ENCODE measurements at places on chromosomes 2 and 18.
A peak's percentile ranks its signal among the peaks of the same experiment; 100 is the strongest.

GRCh38 chr2:48250943-48251342, 279.0 kb upstream of the STON1 start:
- DNase-seq: no peak

GRCh38 chr2:15939556-15939853, 845 bp upstream of the MYCN start:
- DNase-seq: no peak

DNA sequence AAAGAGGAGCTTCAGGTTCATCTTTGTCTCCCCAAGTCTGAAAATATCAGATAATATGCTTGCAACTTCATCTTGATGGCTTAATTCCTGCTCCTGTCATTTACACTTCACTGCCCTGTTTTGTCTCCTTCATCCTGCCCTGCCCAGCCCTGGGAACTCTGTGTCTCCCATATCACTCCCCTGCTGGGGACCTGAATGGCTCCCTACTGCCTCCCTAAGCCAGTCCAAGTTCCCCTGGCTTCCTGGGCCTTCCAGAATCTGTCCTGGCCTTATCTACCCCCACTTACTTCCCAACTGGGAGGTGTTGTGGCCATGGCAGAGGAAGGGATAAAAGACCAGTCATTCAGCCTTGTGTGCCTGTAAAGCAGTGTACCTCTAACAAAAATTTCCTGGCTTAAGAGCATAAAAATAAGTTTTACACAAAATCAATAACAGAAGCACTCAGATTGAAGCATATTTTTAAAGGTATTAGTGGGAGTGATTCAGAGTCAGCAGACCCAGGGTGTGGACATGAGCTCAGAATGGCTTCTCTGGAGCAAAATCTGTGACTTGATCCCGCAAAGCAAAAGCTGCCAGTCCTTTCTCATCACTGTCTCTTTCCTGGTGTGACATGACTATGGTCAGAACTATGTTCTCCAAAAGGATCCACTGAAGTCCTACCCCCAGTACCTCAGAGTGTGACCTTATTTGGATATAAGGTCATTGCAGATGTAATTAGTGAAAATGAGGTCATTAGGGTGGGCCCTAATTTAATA, 59.1 kb downstream of the INO80C start:
- DNase-seq: no peak

GRCh38 chr2:23564615-23564960, 179.6 kb downstream of the KLHL29 start:
- no peak for DNase-seq

- no peak for DNase-seq
Observed at GRCh38 chr2:62569907-62570841, 64.2 kb upstream of the TMEM17 start.

GRCh38 chr2:174635776-174636404, 38.3 kb upstream of the WIPF1 start:
- no peak for DNase-seq

DNA sequence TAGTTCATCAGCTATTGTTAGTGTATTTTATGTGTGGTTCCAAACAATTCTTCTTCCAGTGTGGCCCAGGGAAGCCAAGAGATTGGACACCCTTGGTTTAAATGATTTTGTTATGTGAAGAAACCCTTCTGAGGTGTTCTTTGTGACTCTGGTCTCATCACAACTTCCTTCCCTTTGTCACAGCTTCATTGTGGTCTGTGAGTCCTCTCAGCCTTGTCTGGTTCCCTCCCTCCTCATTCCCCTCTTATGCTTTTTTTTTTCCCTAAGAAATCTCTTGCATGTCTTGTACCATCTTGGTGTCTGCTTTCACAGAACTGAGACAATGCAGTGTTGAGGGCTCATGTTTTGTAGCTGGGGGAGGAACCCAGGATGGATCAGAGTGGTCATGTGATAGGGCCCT, 118.9 kb downstream of the TMEM182 start:
- no peak for DNase-seq

GRCh38 chr2:46748735-46749531, 166.7 kb downstream of the MCFD2 start:
- DNase-seq: no peak

- DNase-seq: peak; percentile 71
Observed at GRCh38 chr2:150485114-150485870, 2.2 kb downstream of the RND3 start.

- DNase-seq: peak; percentile 82
Observed at GRCh38 chr18:79857082-79857671, 59.4 kb downstream of the KCNG2 start.

DNA sequence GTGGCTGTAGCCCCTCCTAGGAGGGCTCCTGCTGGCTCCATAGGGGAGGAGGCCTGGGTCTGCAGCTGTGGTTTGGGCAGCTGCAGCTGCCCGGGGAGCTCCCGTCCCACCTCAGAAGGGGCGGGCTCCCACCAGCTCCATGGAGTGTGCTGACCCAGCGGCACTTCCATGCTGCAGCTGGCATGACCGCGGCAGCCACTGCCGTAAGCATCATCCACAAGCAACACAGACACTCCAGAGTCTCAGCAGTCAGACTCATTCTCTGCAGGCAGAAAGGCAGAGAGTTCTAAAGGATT, 660.1 kb upstream of the RAB6C start:
- no peak for DNase-seq

- no peak for DNase-seq
Observed at GRCh38 chr2:27088634-27089033, 2.1 kb downstream of the KHK start.

DNA sequence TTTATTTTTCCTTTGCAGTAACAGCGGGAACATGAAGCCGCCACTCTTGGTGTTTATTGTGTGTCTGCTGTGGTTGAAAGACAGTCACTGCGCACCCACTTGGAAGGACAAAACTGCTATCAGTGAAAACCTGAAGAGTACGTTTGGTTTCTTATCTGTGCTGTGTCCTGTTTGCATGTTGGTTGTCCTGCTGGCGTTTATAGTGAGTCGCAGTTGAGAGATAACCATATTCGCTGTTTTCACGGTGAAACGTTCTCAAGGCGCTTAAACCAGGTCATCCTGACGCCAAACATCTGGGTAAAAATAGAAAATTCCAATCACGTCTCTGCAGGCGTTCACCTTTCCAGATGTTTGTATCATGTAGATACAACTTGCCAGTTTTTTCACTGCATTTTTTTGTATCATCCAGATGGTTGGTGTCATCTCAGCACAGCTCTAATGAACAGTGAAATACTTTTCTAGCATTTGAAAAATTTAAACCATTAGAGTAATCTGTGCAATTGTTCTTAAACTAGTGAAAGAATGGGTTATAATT, 21.2 kb downstream of the CLUL1 start:
- no peak for DNase-seq

- peak; percentile 2 for DNase-seq
Observed at GRCh38 chr2:48600204-48600813, 17.3 kb upstream of the GTF2A1L start.

DNA sequence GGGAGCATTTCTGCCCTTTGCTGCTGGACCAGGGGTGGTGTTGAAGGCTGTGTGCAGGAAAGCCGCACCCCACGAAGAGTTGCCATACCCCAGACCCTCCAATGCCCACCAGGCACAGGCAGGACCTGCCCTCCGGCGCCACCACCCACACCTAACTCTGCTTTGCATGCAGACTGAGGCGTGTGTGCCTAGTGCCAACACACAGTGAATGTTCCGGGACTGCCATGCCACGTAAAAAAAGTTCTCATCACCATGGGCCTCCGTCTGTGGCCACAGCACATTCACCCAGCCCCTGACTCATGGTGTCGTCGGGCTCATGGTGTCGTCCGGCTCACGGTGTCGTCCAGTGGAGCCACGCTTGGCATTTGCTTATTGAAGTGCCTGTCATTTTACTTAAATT, 184.9 kb upstream of the RAB6C start:
- no peak for DNase-seq

DNA sequence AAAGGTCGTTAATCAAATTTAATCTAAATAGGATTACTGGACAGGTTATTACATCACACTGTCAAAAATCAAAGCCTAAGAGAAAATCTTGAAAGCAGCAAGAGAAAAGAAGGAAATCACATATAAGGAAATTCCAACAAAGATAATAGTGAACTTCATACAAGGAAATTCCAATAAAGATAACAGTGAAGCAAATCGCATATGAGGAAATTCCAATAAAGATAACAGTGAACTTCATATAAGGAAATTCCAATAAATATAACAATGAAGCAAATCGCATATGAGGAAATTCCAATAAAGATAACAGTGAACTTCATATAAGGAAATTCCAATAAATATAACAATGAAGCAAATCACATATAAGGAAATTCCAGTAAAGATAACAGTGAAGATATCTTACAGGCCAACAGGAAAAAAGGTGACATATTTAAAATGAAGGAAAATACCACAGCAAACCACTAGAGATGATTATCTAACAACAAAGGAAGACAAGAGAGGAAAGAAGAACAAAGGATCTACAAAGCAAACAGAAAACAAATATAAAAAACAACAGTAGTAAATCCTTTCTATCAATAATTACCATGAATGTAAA, 787.7 kb downstream of the CCDC85A start:
- DNase-seq: no peak

- no peak for DNase-seq
Observed at GRCh38 chr2:230218421-230218820, 1.4 kb downstream of the SP110 start.

DNA sequence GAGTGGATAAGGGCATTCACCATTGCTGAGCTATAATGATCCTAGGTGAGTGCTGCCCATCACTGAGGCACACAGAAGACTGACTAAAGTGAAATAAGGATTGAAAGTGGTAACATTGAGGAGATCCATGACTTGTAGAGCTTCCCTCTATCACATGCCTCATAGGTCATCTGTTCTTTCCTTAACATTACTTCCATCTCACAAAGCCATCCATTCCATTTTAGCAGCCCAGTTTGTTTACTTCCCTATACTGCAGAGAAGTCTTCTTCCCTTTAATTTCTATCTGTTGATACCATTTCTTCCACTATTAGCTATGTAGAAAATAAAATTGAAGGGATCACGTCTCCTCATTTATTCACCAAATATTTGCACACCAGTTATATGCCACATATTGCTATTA, 32.1 kb downstream of the ME2 start:
- no peak for DNase-seq

DNA sequence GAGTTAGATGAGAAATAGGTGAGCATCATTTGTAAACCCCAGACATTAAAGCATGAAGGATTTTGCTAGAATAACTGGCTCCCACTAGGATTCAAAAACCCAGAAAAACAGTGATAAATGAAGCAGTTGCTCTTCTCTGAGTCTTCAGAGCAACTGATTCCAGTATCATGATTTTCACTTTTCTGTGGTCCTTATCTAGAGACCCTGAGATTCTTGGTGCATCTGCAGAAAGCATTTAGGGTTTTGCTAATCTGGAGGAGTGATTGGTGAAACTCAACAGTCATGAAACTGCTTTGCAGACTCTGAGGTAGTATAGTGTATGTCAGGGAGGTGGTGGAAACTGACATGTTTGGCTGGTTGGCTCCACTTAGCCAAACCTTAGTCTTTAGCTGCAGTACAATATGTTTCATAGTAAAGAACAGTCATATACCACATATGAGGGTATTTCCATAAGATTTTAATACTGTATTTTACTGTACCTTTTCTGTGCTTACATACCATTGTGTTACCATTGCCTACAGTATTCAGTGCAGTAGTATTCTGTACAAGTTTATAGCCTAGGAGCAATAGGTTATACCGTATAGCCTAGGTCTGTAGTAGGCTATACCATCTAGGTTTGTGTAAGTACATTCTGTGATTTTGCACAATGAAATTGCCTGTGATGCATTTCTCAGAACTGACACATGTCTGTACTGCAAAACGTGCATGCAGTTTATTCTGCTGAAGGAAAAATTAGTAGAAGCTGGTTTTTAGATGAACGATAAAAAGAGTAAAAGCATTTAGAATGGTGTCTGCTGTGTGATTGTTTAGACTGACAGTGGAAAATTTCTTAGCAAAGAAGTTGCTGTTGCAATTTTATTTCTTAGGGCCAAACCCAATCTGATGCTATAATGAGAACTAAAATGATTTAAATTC, 23.8 kb downstream of the EML4 start:
- DNase-seq: no peak

DNA sequence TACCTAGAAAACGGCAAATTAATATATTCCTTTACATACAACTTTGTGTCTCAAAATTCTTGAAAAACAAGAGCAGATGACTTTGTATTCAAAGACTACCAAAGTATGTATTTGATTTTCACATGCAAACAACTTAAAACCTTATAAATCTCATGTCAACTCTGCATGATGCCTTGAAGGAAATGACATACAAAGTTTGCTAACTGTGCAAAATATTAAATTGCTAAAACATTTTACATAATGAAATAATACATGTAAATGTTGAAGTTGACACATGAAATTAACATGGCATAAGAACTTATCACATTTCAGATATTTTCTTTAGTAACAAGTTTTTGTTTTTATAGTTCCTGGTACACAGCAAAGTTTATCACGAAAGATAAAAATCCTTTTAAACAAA, 20.8 kb upstream of the C2orf42 start:
- no peak for DNase-seq

DNA sequence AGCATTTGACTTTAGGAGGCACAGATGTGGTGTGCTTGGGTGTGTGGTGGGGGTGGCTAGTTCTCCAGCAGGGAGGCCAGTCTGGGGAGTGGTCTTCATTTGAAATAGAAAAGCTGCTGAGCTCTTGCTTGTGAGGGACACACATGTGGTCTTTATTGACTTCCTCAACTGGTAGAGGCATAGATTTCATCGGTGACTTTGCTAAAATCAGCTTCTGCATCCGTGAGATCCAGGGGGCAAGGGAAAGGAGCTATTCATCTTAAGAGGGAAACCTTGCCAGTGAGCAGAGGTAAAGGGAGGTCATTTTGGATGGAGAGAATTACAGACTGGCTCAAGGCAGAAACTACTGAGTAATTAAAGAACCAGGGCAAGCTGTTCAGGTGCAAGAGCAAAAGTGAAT, 4.7 kb downstream of the MAPRE3 start:
- DNase-seq: no peak

GRCh38 chr2:1690056-1690775, 54.1 kb downstream of the PXDN start:
- DNase-seq: no peak

- no peak for DNase-seq
Observed at GRCh38 chr2:169363560-169364150, 1.3 kb upstream of the LRP2 start.

- DNase-seq: no peak
Observed at GRCh38 chr2:158990397-158991214, 22.2 kb downstream of the TANC1 start.

GRCh38 chr2:239818531-239819011, 206.6 kb downstream of the NDUFA10 start:
- no peak for DNase-seq

Data from NCI-H1092 (cell line).